ENCODE measurements at places on chromosomes 1 and 21. TPM values are rescaled to one million over a fixed set of nuclear protein-coding genes. Genes with fewer than 3 reads are reported as not detected.

- no peak for DNase-seq
- H3K36me3 ChIP-seq = no peaks in the 10 kb centered on the region
- no peaks in the 10 kb centered on the region for H3K27me3 ChIP-seq
- no peak overlapping the region for H3K4me3 ChIP-seq
Observed at GRCh38 chr1:32337855-32338636, 2.0 kb upstream of the MARCKSL1 start.

GRCh38 chr1:15156807-15157380 is 3.3 kb downstream of the TMEM51 start:
- peak overlapping the region; percentile 94 for H3K27ac ChIP-seq
- peaks cover 29% of the 10 kb centered on the region for H3K4me1 ChIP-seq
- DNase-seq = peak; percentile 26
- H3K4me3 ChIP-seq = no peak overlapping the region
- no peaks in the 10 kb centered on the region for H3K36me3 ChIP-seq

- no peaks in the 10 kb centered on the region for H3K4me1 ChIP-seq
- no peak overlapping the region for H3K27ac ChIP-seq
- H3K36me3 ChIP-seq = no peaks in the 10 kb centered on the region
- H3K27me3 ChIP-seq = no peaks in the 10 kb centered on the region
- DNase-seq = no peak
Observed at GRCh38 chr1:53890522-53890941, 935 bp upstream of the YIPF1 start.

- no peaks in the 10 kb centered on the region for H3K4me1 ChIP-seq
- H3K27ac ChIP-seq = no peak overlapping the region
- no peaks in the 10 kb centered on the region for H3K36me3 ChIP-seq
- H3K4me3 ChIP-seq = no peak overlapping the region
- H3K27me3 ChIP-seq = no peaks in the 10 kb centered on the region
Observed at GRCh38 chr1:7447736-7448135, 323.4 kb upstream of the VAMP3 start.

DNA sequence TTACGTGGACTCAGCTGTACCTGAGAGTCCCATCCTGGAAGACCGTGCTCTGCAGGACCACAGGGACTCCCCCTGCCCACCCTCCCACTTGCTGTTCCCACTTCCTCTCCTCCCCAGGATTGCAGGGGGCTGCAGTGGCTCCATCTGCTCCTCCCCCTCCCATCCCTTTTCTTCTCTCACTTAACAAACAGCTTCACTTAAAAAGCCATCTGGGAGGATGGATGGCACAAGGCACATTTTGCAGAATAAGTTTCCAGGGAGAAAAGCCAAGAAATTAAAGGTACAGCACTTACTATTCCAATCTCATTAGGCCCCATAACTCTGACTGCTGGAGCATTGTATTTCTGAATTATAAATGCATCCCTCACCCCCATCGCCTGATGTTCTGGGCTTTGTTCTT is 458.7 kb downstream of the PTPRU start:
- H3K4me1 ChIP-seq = no peaks in the 10 kb centered on the region
- H3K27me3 ChIP-seq = no peaks in the 10 kb centered on the region
- no peak overlapping the region for H3K27ac ChIP-seq
- no peak overlapping the region for H3K4me3 ChIP-seq
- no peak for DNase-seq
- H3K36me3 ChIP-seq = no peaks in the 10 kb centered on the region

GRCh38 chr1:118925651-118926050 is 62.5 kb downstream of the TBX15 start:
- no peaks in the 10 kb centered on the region for H3K27me3 ChIP-seq
- no peak overlapping the region for H3K27ac ChIP-seq
- no peak overlapping the region for H3K4me3 ChIP-seq
- no peak for DNase-seq
- no peaks in the 10 kb centered on the region for H3K4me1 ChIP-seq
- H3K36me3 ChIP-seq = no peaks in the 10 kb centered on the region

GRCh38 chr1:39205102-39205780 is 746 bp downstream of the MACF1 start:
- peak; percentile 21 for DNase-seq
- H3K4me1 ChIP-seq = peaks cover 7% of the 10 kb centered on the region
- no peaks in the 10 kb centered on the region for H3K36me3 ChIP-seq
- H3K27ac ChIP-seq = peak overlapping the region; percentile 95
- H3K27me3 ChIP-seq = no peaks in the 10 kb centered on the region

DNA sequence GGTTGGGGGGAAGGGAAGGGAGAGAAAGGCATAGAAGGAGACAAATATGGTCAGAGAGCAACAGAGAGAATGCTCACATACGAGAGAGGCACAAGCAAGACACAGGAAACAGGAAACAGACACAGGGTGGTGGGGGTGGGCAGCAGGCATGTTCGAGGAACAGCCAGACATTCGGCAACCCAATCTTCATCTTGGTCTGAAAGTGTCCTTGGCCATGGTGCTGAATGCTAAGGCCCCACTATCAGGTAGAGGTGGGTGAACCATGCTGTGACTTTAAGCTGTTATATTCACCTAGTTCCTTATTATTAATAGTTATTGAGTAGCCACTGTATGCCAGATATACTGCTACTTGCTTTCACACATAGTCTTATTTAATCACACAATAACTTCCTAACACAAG is 109.2 kb downstream of the DDX20 start:
- no peaks in the 10 kb centered on the region for H3K36me3 ChIP-seq
- no peaks in the 10 kb centered on the region for H3K27me3 ChIP-seq
- H3K4me3 ChIP-seq = no peak overlapping the region
- H3K4me1 ChIP-seq = no peaks in the 10 kb centered on the region
- no peak for DNase-seq

DNA sequence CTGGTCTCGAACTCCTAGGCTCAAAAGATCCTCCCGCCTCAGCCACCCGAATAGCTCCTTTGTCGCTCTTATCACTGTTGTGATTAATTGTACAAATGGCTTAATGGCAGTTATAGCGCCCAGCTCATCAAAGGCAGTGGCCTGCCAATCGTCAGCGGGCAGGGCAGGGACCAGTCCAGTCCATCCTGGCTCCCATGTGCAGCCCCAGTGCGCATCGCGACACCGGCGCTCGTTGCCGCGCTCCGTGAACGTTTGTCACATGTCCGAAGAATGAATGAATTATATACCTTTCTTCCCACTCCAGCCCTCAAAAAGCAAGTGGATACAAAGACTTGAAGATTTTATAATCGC is 18.4 kb downstream of the MTX1 start:
- H3K27ac ChIP-seq = peak overlapping the region; percentile 72
- H3K4me1 ChIP-seq = no peaks in the 10 kb centered on the region
- H3K36me3 ChIP-seq = no peaks in the 10 kb centered on the region
- H3K4me3 ChIP-seq = peak overlapping the region; percentile 55
- peak; percentile 53 for DNase-seq

DNA sequence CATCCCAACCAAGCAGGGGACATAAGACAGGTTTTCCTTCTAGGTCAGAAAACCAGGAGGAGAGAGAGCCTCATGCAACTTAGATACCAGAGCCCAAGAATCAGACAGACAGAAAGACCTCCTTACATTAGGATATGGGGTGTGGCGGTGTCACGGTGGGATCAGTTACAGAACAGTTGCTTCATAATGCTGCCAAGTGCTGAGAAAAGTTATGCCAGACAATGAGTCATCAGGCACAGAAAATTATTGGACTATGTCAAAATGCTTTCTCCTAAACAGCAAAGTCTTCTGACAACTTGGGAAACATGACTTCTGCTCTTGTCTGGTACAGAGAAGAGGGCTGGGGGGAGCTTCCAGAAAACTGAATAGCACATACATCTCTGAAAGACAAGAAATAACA is 1120.2 kb upstream of the TMPRSS15 start:
- no peaks in the 10 kb centered on the region for H3K27me3 ChIP-seq
- H3K27ac ChIP-seq = no peak overlapping the region
- H3K4me3 ChIP-seq = no peak overlapping the region
- H3K36me3 ChIP-seq = no peaks in the 10 kb centered on the region
- DNase-seq = no peak
- no peaks in the 10 kb centered on the region for H3K4me1 ChIP-seq

GRCh38 chr1:26295194-26296138 is 11.0 kb downstream of the UBXN11 start:
- H3K4me1 ChIP-seq = no peaks in the 10 kb centered on the region
- DNase-seq = no peak
- no peak overlapping the region for H3K27ac ChIP-seq
- H3K4me3 ChIP-seq = no peak overlapping the region
- no peaks in the 10 kb centered on the region for H3K27me3 ChIP-seq

GRCh38 chr1:215458104-215458503 is 109.0 kb upstream of the KCTD3 start:
- no peaks in the 10 kb centered on the region for H3K27me3 ChIP-seq
- H3K4me1 ChIP-seq = no peaks in the 10 kb centered on the region
- no peak overlapping the region for H3K27ac ChIP-seq
- no peaks in the 10 kb centered on the region for H3K36me3 ChIP-seq
- no peak overlapping the region for H3K4me3 ChIP-seq

GRCh38 chr1:117562581-117563491 is 43.0 kb upstream of the TENT5C start:
- DNase-seq = no peak
- no peaks in the 10 kb centered on the region for H3K4me1 ChIP-seq
- H3K27me3 ChIP-seq = no peaks in the 10 kb centered on the region
- H3K4me3 ChIP-seq = no peak overlapping the region
- H3K36me3 ChIP-seq = no peaks in the 10 kb centered on the region

GRCh38 chr1:63731117-63732043 is 42.4 kb upstream of the ROR1 start:
- no peak overlapping the region for H3K27ac ChIP-seq
- no peak overlapping the region for H3K4me3 ChIP-seq
- H3K36me3 ChIP-seq = no peaks in the 10 kb centered on the region

DNA sequence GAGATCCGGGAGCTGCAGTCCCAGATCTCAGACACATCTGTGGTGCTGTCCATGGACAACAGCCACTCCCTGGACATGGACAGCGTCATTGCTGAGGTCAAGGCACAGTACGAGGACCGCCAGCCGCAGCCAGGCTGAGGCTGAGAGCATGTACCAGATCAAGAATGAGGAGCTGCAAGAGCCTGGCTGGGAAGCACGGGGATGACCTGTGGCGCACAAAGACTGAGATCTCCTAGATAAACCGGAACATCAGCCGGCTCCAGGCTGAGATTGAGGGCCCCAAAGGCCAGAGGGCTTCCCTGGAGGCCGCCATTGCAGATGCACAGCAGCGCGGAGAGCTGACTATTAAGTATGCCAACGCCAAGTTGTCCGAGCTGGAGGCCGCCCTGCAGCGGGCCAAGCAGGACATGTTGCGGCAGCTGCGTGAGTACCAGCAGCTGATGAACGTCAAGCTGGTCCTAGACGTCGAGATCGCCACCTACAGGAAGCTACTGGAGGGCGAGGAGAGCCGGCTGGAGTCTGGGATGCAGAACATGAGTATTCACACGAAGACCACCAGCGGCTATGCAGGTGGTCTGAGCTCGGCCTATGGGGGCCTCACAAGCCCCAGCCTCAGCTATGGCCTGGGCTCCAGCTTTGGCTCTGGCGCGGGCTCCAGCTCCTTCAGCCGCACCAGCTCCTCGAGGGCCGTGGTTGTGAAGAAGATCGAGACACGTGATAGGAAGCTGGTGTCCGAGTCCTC is 25.5 kb downstream of the ETV3L start:
- no peak overlapping the region for H3K4me3 ChIP-seq
- H3K27ac ChIP-seq = no peak overlapping the region
- peak; percentile 71 for DNase-seq
- no peaks in the 10 kb centered on the region for H3K36me3 ChIP-seq
- peaks cover 3% of the 10 kb centered on the region for H3K4me1 ChIP-seq
- no peaks in the 10 kb centered on the region for H3K27me3 ChIP-seq

GRCh38 chr1:233375653-233376052 is 48.1 kb downstream of the MAP3K21 start:
- no peak for DNase-seq
- no peaks in the 10 kb centered on the region for H3K27me3 ChIP-seq
- no peak overlapping the region for H3K27ac ChIP-seq
- H3K36me3 ChIP-seq = no peaks in the 10 kb centered on the region
- H3K4me1 ChIP-seq = no peaks in the 10 kb centered on the region
- no peak overlapping the region for H3K4me3 ChIP-seq

- no peak overlapping the region for H3K4me3 ChIP-seq
- peak; percentile 33 for DNase-seq
- H3K27ac ChIP-seq = no peak overlapping the region
Observed at GRCh38 chr1:208031932-208032320, 121.0 kb upstream of the CD34 start.

DNA sequence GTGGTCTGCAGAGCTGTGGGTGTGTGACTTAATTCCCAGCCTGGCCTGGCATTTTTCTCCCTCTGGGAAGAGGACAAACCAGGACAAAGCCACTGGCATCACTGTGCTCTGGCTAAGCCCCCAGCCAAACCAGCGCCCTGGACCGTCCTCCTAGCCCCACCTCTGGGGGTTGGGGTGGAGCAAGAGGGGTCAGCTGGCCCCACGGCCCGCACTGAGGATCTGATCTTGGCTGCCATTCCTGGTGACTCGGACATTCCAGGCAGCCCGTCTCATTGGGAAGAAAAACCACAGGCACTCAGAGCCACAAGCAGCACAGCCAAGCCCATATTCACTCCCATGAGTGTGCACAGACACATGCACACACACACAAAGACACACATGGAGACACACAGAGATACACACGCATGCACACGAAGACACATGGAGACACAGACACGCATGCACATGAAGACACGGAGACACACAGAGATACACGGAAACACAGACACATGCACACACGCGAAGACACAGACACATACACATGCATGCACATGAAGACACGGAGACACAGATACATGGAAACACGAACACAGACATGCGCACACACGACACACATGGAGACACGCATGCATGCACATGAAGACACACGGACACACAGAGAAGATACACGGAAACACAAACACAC is 2.3 kb upstream of the MXRA8 start:
- H3K36me3 ChIP-seq = no peaks in the 10 kb centered on the region
- H3K4me1 ChIP-seq = peaks cover 12% of the 10 kb centered on the region
- DNase-seq = peak; percentile 42
- H3K4me3 ChIP-seq = no peak overlapping the region

- H3K27ac ChIP-seq = no peak overlapping the region
- no peaks in the 10 kb centered on the region for H3K27me3 ChIP-seq
- H3K4me3 ChIP-seq = no peak overlapping the region
- DNase-seq = no peak
Observed at GRCh38 chr1:22176258-22176657, 33.4 kb upstream of the WNT4 start.

Gene EXO1
- total RNA-seq = 1.3 TPM

Gene CPLANE2
- total RNA-seq = 11.7 TPM

Gene RNU5D-1
- not detected for total RNA-seq

Gene CYB561D1
- 10.9 TPM for total RNA-seq

Gene NEGR1
- total RNA-seq = 6.2 TPM

Gene HRNR
- not detected for total RNA-seq

Gene RHCE
- total RNA-seq = 0.55 TPM

Gene PERM1
- total RNA-seq = 0.32 TPM

Gene LCE6A
- not detected for total RNA-seq

Gene SPATA46
- not detected for total RNA-seq

Gene IL20
- total RNA-seq = not detected

Gene PRKAA2
- total RNA-seq = 3.9 TPM

Gene TCEA3
- 71.6 TPM for total RNA-seq
